ENCODE measurements at places on chromosomes 16 and 17. TPM values are rescaled to one million over a fixed set of nuclear protein-coding genes. Genes with fewer than 3 reads are reported as not detected.

GRCh38 chr16:75244225-75244809 lies 7.1 kb downstream of the BCAR1 start:
- no peaks in the 10 kb centered on the region for H3K36me3 ChIP-seq
- no peak overlapping the region for H3K4me3 ChIP-seq
- H3K27ac ChIP-seq: no peak overlapping the region

- H3K36me3 ChIP-seq: peaks cover 14% of the 10 kb centered on the region
- peaks cover 14% of the 10 kb centered on the region for H3K4me1 ChIP-seq
- no peak overlapping the region for H3K27ac ChIP-seq
- peak; percentile 54 for DNase-seq
These were observed 1.2 kb downstream of the RASD1 start for GRCh38 chr17:17494870-17495535.

- H3K27me3 ChIP-seq: no peaks in the 10 kb centered on the region
- H3K27ac ChIP-seq: no peak overlapping the region
- H3K4me3 ChIP-seq: no peak overlapping the region
- no peaks in the 10 kb centered on the region for H3K36me3 ChIP-seq
These were observed 205.2 kb downstream of the RAB11FIP4 start for GRCh38 chr17:31596382-31597323.

DNA sequence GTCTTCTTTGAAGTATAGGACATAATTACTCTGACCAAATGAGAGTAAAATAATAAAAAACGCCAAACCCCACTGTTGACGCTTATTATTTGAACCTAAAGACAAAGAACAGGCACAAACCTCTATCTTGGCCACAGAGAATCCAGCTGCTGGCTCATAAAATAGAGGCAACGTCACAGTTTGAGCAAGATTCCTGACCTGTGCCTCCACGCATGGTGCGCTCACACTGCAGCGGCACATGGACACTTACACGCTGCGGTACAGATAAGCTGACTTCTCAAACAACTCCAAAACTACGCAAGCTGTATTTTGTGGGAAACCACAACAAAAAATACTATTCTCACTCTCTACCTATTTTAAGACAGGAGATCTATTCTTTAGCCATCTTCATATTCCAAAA lies 38.8 kb upstream of the TRAP1 start:
- H3K27me3 ChIP-seq: no peaks in the 10 kb centered on the region
- no peaks in the 10 kb centered on the region for H3K4me1 ChIP-seq
- no peak overlapping the region for H3K27ac ChIP-seq
- peaks cover 9% of the 10 kb centered on the region for H3K36me3 ChIP-seq

DNA sequence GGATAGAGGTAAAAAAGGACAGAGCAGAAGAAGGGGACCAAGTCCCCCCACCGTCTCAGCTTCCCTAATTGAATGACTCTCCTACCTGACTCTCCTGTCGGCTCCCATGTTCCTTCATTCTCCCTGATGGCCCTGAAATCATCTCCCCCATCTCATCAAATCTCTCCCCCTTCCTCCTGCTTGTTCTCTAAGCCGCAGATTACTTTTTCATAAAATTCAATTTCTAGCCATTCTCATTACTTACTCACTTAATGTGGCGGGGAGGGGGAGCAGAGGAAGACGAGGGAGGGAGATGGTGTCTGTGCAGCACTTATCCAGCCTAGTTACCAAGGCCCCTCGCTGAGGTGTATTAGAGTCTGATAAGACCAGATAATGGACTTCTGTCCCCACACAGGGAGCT lies 161.5 kb downstream of the CCT6B start:
- H3K4me1 ChIP-seq: no peaks in the 10 kb centered on the region
- DNase-seq: no peak
- no peak overlapping the region for H3K4me3 ChIP-seq
- H3K36me3 ChIP-seq: no peaks in the 10 kb centered on the region
- H3K27ac ChIP-seq: no peak overlapping the region

DNA sequence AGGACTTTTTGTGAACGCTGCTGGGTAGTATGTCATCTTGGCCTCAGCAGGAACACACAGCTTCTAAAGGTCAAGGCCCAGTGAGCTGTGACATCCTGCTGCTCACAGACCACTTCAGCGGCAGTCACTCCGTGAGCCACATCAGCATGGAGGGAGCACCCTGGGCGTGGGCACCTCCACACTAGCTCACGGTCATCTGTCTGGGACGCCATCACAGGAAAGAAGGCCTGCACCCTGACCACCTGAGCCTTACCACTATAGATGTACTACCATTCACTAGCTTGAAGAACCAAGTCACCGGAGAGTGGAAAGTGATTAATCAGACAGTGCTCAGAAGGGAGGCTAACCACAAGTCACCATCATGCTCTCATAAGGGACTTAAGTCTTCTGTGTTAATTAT lies 3.3 kb downstream of the AXIN1 start:
- H3K4me1 ChIP-seq: peaks cover 17% of the 10 kb centered on the region
- DNase-seq: no peak
- H3K27me3 ChIP-seq: no peaks in the 10 kb centered on the region
- no peak overlapping the region for H3K4me3 ChIP-seq
- peaks cover 22% of the 10 kb centered on the region for H3K36me3 ChIP-seq
- H3K27ac ChIP-seq: no peak overlapping the region

DNA sequence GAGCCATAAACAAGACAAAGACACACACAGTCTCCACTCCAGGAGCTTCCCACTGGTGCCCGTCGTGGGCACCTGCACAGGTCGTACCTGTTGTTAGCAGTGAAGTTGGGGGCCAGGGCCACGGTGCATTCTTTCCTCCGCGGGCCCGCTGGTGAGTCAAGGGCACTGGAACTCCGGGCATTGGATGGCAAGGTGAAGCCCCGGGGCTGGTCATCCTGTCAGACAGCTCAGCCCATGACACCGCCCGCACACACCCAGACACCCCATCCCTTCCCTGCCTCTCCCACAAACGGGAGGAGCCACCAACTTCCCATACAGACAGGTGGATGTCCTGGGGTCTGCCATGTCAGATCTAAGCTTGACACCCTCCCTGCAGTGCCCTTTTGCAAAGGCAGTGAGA lies 16.1 kb downstream of the CEP131 start:
- no peak overlapping the region for H3K4me3 ChIP-seq
- DNase-seq: no peak
- no peak overlapping the region for H3K27ac ChIP-seq
- no peaks in the 10 kb centered on the region for H3K4me1 ChIP-seq
- peaks cover 2% of the 10 kb centered on the region for H3K36me3 ChIP-seq

DNA sequence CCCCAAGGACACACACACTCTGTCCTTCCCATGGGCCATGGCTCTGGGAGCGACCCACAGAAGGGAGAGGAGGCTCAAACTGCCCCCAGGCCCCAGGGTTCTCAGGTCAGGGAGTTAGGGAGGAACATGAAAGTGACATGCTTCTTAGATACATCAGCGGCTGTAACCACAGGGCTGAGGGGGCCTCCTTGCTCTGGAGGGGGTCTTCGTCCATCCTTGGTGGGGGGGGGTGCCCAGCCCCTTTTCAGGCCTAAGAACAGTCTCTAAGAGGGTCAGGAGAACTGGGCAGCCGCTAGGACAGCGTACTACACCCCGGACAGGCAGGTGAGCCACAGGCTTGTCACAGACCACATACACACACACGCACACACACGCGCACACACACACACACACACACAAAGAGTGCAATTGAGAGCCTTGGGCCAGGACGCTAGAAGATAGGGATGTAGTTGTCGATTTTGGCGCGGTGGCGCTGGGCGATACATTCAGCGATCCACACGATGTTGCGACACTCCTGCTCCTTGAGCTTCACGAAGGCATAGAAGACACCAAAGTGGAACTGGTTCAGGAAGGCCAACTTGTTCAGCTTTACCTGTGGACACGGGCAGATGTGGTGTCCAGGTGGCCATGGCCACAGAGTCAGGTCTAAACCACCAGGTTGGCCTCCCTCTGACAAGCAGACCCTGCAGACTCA lies 7.3 kb downstream of the HSD11B2 start:
- peaks cover 9% of the 10 kb centered on the region for H3K36me3 ChIP-seq
- DNase-seq: no peak
- peaks cover 2% of the 10 kb centered on the region for H3K4me1 ChIP-seq
- H3K4me3 ChIP-seq: no peak overlapping the region
- peaks cover 3% of the 10 kb centered on the region for H3K27me3 ChIP-seq

GRCh38 chr16:2143878-2144485 lies 4.4 kb upstream of the RAB26 start:
- no peaks in the 10 kb centered on the region for H3K36me3 ChIP-seq
- H3K4me1 ChIP-seq: peaks cover 2% of the 10 kb centered on the region
- no peak for DNase-seq
- H3K4me3 ChIP-seq: no peak overlapping the region
- no peak overlapping the region for H3K27ac ChIP-seq

DNA sequence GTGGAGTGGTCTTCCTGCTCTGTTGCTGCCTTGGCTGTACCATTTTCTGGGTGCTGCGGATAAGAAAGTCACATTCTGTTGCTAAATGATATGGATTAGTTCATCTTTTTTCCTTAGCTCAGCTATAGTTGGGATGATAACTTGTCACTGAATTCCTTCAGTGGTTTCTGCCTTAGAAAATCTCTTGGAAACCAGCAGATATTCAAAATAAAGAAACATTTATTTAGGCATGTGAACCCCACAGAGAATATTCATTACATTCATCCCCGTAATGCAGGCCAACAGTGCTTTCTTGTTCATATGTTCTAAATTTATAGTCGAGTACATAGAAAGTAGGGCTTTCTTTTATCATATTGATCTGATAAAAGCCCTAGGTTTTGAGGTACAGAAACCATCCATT lies 151.3 kb downstream of the CYB561 start:
- DNase-seq: no peak
- H3K36me3 ChIP-seq: peaks cover 18% of the 10 kb centered on the region
- H3K4me3 ChIP-seq: no peak overlapping the region
- no peaks in the 10 kb centered on the region for H3K27me3 ChIP-seq
- no peak overlapping the region for H3K27ac ChIP-seq
- peaks cover 5% of the 10 kb centered on the region for H3K4me1 ChIP-seq

GRCh38 chr17:81371910-81372760 lies 23.1 kb upstream of the BAHCC1 start:
- H3K27me3 ChIP-seq: peaks cover 3% of the 10 kb centered on the region
- H3K27ac ChIP-seq: no peak overlapping the region
- H3K36me3 ChIP-seq: no peaks in the 10 kb centered on the region
- no peak overlapping the region for H3K4me3 ChIP-seq

DNA sequence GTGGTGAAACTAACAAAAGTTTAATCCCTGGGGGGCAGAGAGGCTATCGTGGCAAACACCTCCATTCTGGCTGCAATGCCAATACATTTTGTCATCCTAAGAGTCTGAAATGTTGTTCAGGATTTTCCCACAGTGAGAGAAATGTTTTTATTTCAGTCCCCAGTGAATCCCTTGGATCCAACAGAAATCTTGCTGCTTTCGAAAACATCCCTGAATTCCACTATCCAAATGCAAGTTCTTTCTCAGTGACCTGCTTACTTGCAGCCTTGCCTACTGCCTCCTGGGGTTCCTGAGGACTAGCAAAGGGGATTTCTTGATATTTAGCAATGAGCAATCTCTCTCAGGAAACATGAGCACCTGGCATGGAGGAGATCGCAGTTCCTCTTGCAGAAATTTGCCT lies 202.1 kb upstream of the IRX3 start:
- H3K36me3 ChIP-seq: no peaks in the 10 kb centered on the region
- H3K4me1 ChIP-seq: no peaks in the 10 kb centered on the region
- no peak overlapping the region for H3K4me3 ChIP-seq
- no peaks in the 10 kb centered on the region for H3K27me3 ChIP-seq

DNA sequence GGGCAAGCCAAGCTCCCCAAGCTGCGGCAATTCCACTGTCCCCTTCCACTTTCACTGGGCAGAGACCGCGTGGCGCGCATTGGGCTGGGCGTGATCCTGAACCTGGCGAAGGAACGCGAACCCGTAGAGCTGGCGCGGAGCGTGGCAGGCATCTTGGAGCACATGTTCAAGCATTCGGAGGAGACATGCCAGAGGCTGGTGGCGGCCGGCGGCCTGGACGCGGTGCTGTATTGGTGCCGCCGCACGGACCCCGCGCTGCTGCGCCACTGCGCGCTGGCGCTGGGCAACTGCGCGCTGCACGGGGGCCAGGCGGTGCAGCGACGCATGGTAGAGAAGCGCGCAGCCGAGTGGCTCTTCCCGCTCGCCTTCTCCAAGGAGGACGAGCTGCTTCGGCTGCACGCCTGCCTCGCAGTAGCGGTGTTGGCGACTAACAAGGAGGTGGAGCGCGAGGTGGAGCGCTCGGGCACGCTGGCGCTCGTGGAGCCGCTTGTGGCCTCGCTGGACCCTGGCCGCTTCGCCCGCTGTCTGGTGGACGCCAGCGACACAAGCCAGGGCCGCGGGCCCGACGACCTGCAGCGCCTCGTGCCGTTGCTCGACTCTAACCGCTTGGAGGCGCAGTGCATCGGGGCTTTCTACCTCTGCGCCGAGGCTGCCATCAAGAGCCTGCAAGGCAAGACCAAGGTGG lies 9.8 kb downstream of the SARM1 start:
- no peak overlapping the region for H3K4me3 ChIP-seq
- peak; percentile 54 for DNase-seq
- H3K36me3 ChIP-seq: peaks cover 13% of the 10 kb centered on the region
- H3K27me3 ChIP-seq: no peaks in the 10 kb centered on the region
- H3K27ac ChIP-seq: no peak overlapping the region

GRCh38 chr17:614653-615546 lies 99.7 kb downstream of the VPS53 start:
- no peak overlapping the region for H3K4me3 ChIP-seq
- no peak for DNase-seq
- H3K36me3 ChIP-seq: peaks cover 27% of the 10 kb centered on the region
- H3K27ac ChIP-seq: no peak overlapping the region
- H3K4me1 ChIP-seq: no peaks in the 10 kb centered on the region

DNA sequence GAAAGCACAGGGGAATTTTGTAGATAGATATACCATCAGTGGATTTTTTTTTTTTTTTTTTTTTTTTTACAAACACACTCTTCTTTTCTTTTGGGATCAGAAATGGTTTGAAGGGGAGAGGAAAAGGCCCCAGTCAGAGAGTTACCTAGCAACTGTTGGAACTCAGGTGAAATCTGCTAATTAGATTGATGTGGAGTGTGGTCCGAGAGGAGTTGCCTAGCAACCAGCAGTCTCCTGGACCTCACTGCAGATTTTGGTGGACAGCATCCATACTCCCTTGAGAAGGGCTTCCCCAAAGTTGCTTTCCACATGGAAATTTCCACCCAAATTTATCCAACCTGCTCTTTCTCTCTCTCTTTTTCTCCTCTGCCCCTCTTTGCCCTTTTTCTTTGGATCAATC lies 165.4 kb downstream of the UTP18 start:
- DNase-seq: no peak
- H3K27me3 ChIP-seq: no peaks in the 10 kb centered on the region
- H3K36me3 ChIP-seq: no peaks in the 10 kb centered on the region

GRCh38 chr16:84737192-84738011 lies 37.6 kb downstream of the USP10 start:
- no peaks in the 10 kb centered on the region for H3K27me3 ChIP-seq
- H3K27ac ChIP-seq: no peak overlapping the region
- DNase-seq: no peak
- H3K4me1 ChIP-seq: peaks cover 28% of the 10 kb centered on the region
- no peak overlapping the region for H3K4me3 ChIP-seq

Gene FBXW10
- not detected for total RNA-seq

Gene NPW
- 0.42 TPM for total RNA-seq

Gene HBQ1
- not detected for total RNA-seq

Data from activated naive CD8-positive, alpha-beta T cell treated with anti-CD3 and anti-CD28 coated beads, Interleukin-2, amount 10 ng/mL, durations not matched to agents 7 days and 5 days (primary cell).